ENCODE measurements at places on chromosomes 12 and 14.

DNA sequence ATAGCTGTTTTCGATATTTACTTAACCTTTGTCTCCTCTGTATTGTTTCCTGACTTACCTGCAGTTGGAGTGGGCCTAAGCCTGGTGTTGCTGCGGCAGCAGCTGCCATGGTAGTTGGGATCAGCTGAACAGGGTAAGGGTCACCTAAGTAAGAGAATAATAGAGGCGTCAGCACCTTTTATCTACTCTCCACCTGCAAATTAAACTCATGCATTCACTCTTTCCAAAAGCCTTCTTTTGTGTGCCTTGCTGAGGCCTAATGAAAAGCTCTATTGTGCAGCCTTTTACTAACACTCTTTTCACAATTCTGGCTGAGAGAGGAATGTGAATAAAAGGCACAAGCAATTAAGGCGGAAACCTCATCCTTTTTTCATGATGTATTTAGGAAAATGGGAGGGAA lies 308.7 kb downstream of the SOX5 start:
- DNase-seq: no peak

DNA sequence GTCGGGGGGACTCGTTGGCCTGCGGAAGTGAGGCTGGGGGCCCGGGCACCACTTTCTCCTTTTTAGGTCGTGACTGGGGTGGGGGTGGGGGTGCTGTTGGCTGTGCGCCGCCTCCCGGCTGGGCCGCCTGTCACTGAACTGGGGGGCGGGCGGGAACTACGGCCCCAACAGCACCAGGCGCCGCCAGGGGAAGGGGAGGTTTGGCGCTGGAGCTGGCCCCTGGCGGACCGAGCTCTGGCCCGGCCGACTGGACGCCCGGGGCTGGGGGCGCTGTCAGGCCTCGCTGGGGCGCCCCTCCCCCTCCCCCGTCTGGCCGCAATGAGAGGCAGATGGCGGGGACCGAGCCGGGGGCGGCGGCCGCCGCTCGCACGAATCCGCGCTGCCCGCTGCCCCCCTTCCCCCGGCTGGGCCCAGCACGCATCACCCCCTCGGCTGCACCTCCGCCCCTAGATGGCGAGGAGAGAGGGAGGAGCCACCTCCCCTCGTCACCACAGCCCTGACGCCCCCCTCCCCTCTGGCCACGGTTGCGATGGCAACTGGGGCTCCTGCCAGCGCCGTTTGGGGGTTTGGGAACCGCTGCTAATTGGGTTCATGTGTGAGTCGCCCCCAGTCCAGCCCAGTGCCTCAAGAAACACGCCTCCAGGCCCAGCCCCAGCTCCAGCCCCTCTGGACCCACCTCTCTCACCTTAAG lies 723 bp downstream of the NFATC4 start:
- no peak for DNase-seq

GRCh38 chr12:1927751-1928351 lies 9.4 kb upstream of the CACNA2D4 start:
- DNase-seq: no peak

GRCh38 chr14:97113339-97113738 lies 316.2 kb downstream of the VRK1 start:
- peak; percentile 5 for DNase-seq

DNA sequence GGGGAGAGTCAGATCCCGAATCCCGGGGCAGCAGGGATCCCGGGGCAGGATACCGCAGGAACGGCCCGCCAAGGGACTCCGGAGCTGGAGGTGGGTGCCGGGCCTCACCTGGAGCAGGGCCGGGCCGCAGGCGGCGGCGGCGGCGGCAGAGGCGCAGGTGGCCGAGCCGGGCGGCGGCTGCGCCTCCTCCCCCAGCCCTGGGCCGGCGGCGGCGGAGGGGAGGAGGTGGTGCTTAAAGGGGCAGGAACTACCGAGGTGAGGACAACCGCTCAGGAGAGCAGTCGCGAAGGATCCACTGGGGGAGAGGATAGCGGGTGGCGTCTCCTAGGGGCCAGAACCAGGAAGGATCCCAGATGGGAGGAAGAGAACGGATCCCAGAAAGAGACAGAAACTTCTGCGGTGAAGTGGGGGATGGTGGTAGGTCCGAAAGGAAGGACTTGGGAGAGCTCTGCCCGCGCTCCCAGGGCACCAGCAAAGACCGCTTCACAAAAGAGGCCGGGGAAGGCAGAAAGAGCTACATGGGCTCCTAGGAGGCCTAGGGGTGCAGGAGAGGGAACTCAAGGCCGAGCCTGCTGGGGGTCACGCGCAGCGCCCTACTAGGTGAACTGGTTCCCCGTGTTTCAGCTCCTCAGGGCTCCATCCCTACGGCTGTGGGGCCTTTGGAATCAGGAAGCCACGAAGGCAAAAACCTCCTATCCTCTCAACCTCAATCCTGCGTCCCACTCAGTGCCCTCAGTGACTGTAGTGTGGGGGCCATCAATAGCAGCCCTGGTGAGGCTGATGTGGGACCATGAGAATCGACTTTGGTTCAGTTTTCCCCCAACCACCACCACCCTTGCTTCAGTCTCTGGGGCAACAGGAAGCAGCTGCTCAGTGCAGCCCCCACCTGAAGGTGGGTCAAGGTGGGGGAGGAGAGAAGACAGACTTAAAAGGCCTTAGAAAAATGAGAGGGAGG lies 5.0 kb upstream of the BAZ2A start:
- peak; percentile 86 for DNase-seq
